Type B pancreatic cell (in vitro differentiated cells): ENCODE measurements at places on chromosomes 5 and 9. TPM values are rescaled to one million over a fixed set of nuclear protein-coding genes. Genes with fewer than 3 reads are reported as not detected.

GRCh38 chr5:111774525-111774924, 17.5 kb upstream of the NREP start:
- H3K36me3 ChIP-seq: no peaks in the 10 kb centered on the region
- DNase-seq: no peak
- no peaks in the 10 kb centered on the region for H3K27me3 ChIP-seq
- H3K4me1 ChIP-seq: peaks cover 40% of the 10 kb centered on the region
- H3K4me3 ChIP-seq: peak overlapping the region; percentile 12

GRCh38 chr9:33445389-33446239, 1.8 kb downstream of the AQP3 start:
- H3K27me3 ChIP-seq: peaks cover 25% of the 10 kb centered on the region
- peaks cover 26% of the 10 kb centered on the region for H3K4me1 ChIP-seq
- no peak for DNase-seq
- no peaks in the 10 kb centered on the region for H3K36me3 ChIP-seq

DNA sequence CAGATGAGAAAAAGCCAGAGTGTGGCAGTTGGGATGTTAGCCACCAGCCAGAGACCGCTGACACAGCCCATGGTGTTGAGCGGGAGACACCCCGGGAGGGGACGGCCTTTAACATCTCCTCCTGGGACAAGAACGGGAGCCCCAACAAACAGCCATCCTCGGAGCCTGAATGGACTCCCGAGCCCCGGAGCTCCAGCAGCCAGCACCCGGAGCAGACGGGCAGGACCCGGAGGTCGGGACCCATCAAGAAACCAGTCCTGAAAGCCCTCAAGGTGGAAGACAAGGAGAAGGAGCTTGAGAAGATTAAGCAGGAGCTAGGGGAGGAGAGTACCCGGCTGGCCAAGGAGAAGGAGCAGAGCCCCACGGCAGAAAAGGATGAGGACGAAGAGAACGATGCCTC, 28.0 kb upstream of the POMT1 start:
- peaks cover 37% of the 10 kb centered on the region for H3K36me3 ChIP-seq
- no peak overlapping the region for H3K27ac ChIP-seq
- H3K4me1 ChIP-seq: peaks cover 5% of the 10 kb centered on the region
- no peak overlapping the region for H3K4me3 ChIP-seq

GRCh38 chr9:6426117-6426516, 13.1 kb downstream of the UHRF2 start:
- DNase-seq: no peak
- peaks cover 25% of the 10 kb centered on the region for H3K4me1 ChIP-seq
- peaks cover 21% of the 10 kb centered on the region for H3K36me3 ChIP-seq
- no peak overlapping the region for H3K4me3 ChIP-seq

DNA sequence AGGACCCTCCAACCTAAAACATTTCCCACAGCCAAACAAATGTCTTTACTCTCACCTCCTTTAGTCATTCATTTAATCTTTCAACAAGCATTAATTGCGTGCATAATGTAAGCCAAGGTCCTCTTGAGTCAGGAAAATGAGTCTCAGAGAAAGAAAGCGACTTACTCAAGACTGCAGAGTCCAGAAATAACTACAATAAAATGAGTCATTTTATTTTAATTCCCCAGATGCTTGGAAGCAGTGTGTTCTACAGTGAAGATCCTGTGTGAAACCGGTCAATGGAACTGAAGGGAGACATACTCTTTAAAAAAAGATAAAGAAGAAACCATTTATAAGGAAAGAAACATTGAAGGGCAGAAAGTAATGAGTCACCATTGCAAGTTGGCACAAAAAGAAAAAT, 513.7 kb downstream of the CDK5RAP2 start:
- H3K27me3 ChIP-seq: peaks cover 3% of the 10 kb centered on the region
- H3K4me3 ChIP-seq: no peak overlapping the region
- H3K36me3 ChIP-seq: no peaks in the 10 kb centered on the region

- H3K4me1 ChIP-seq: peaks cover 21% of the 10 kb centered on the region
- no peak overlapping the region for H3K4me3 ChIP-seq
- no peaks in the 10 kb centered on the region for H3K27me3 ChIP-seq
- no peak overlapping the region for H3K27ac ChIP-seq
- peaks cover 4% of the 10 kb centered on the region for H3K36me3 ChIP-seq
These were observed 14.2 kb downstream of the LPCAT1 start for GRCh38 chr5:1509346-1510085.

DNA sequence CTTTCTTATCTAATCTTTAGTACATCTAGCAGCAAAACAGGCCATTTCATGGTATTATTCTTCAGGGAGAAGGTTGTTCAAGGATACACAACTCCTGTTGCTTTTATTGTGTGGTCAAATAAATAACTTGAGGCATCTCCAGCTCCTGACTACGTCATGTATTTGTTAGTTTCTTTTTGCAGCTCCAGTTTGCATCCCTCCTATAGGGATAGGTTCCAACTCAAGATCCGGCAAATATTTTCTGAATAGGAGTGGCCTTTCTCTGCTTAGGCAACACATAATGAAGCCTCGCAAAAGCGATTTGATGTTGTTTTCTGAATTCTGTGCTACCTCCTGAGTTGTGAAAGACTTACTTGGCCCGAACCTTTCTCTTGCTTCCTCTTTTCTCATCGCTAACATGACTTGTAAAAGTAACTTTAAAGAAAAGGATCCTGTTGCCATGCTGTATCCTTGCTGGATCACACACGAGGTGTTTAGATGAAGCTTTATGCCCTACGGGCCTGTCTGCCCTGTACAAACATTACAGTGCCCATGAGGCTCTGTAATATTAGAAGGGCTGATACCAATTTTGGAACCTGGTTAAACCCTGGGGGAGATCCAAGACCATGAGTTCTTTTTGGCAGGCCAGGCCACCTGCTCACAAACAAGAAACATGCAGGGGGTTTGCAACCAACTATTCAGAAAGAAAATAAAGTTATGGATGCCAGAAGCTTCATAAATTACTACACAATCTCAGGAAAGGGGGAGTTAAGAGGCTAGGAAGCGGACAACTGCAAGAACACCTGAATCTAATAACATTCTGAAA, 149.8 kb upstream of the FGF10 start:
- no peak overlapping the region for H3K27ac ChIP-seq
- H3K27me3 ChIP-seq: peaks cover 4% of the 10 kb centered on the region
- DNase-seq: no peak
- no peaks in the 10 kb centered on the region for H3K4me1 ChIP-seq
- no peaks in the 10 kb centered on the region for H3K36me3 ChIP-seq
- H3K4me3 ChIP-seq: no peak overlapping the region

GRCh38 chr5:40288800-40289485, 390.8 kb upstream of the PTGER4 start:
- no peaks in the 10 kb centered on the region for H3K27me3 ChIP-seq
- H3K4me1 ChIP-seq: no peaks in the 10 kb centered on the region
- no peak overlapping the region for H3K4me3 ChIP-seq
- H3K27ac ChIP-seq: no peak overlapping the region
- H3K36me3 ChIP-seq: no peaks in the 10 kb centered on the region

GRCh38 chr5:168390491-168390890, 95.8 kb upstream of the RARS1 start:
- H3K36me3 ChIP-seq: peaks cover 29% of the 10 kb centered on the region
- peak overlapping the region; percentile 68 for H3K27ac ChIP-seq
- no peak overlapping the region for H3K4me3 ChIP-seq

DNA sequence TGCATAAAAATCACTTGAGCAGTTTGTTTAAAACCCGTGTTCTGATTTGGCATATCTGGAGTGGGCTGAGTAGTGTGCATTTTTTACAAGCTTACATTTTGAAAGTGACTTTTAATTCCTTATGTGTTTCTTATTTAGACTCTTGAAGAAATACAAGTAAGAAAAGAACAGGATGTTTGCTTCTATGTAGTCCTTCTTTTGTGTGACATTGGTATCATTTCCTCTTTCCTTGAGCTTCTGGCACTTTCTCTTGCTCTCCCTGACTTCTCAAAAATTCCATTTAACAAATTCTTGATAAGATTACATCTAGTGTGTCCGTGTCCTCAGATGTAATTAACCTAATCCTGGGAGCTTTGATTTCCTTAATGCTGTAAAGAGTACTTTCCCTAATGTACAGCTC, 12.5 kb downstream of the GARNL3 start:
- H3K27ac ChIP-seq: no peak overlapping the region
- no peaks in the 10 kb centered on the region for H3K27me3 ChIP-seq
- H3K4me1 ChIP-seq: no peaks in the 10 kb centered on the region
- DNase-seq: no peak

DNA sequence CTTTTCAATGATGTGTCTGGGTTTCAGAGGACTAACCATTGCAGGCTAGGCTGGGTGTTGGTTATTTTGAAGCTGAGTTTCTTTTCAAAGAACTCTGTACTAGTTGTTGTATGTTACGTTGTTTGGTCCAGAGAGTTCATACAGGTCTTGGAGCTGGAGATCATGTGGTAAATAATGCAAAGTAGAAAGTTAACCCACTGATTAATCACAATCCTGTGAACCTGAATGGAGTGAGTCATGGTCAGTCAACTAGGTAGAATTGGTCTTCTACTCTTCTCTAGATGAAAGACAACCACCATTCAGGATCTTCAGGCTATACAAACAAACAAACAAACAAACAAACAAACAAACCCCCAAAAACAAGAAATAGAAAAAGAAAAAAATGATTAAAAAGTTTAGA, 388.9 kb upstream of the ACTBL2 start:
- H3K4me3 ChIP-seq: no peak overlapping the region
- H3K27ac ChIP-seq: no peak overlapping the region
- no peaks in the 10 kb centered on the region for H3K27me3 ChIP-seq
- no peaks in the 10 kb centered on the region for H3K36me3 ChIP-seq

DNA sequence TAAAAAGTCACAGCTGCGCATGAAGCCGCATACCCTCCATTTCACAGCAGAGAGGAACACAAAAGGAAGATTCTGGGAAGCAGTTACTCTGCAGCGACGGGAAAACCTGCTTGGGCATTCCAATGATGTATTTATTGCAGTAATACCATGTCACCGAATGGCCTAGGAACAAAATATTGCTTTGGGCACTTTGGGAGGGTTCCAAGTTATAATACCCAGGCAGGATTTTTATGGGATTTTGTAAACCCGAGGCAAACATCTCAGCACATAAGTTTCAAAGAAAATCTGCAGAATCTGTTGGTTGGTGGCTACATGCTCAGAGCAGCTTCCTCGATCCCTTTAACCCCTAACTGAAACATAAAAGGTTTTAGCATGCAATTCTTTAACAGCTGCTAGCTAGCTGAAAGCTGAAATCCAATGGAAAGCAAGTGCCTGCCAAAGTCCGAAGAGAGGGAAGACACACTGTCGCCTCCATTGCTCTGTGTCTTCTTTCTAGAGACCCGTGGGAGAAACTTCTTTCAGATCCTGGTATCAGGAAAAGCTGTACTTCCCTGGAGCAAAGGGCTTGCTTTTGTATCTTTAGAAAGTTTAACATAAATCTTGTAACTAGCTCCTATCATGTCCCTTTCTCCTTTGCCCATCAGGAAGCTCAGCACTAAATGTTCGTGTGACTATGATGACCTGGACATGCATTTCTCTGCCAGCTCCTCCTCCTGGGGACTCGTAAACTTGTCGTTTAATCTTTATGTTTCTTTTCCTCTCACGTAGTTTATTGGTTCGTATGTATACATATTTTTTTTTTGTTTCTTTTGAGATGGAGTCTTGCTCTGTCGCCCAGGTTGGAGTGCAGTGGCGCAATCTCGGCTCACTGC, 195.0 kb downstream of the MAPKAP1 start:
- H3K4me3 ChIP-seq: no peak overlapping the region
- DNase-seq: no peak
- no peak overlapping the region for H3K27ac ChIP-seq
- H3K36me3 ChIP-seq: peaks cover 3% of the 10 kb centered on the region
- no peaks in the 10 kb centered on the region for H3K27me3 ChIP-seq

- no peaks in the 10 kb centered on the region for H3K27me3 ChIP-seq
- no peak for DNase-seq
- no peaks in the 10 kb centered on the region for H3K4me1 ChIP-seq
- H3K4me3 ChIP-seq: no peak overlapping the region
These were observed 90.3 kb upstream of the OTULINL start for GRCh38 chr5:14491015-14491915.

GRCh38 chr9:88749420-88749819, 214.4 kb downstream of the NXNL2 start:
- no peaks in the 10 kb centered on the region for H3K36me3 ChIP-seq
- peaks cover 56% of the 10 kb centered on the region for H3K4me1 ChIP-seq
- DNase-seq: no peak
- H3K4me3 ChIP-seq: no peak overlapping the region

DNA sequence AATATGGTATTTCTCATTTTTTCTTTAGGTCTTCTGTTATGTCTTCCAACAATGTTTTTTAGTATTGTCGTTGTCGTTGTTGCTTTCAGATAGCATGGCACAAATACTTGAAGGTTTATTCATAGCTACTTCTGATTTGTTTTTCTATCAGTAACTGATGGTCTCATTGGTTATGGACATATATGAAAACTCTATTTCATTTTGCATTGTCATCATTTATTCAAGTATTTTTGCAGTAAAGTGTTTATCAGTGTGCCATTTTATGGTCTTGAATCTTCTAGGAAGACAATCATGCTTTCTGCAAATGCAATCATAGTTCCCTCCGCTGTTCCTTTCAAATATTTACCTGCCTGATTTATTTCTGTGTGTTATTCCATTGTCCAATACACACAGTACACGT, 44.0 kb upstream of the PRUNE2 start:
- no peaks in the 10 kb centered on the region for H3K36me3 ChIP-seq
- H3K4me3 ChIP-seq: no peak overlapping the region
- H3K27me3 ChIP-seq: peaks cover 7% of the 10 kb centered on the region
- no peak for DNase-seq
- no peaks in the 10 kb centered on the region for H3K4me1 ChIP-seq

DNA sequence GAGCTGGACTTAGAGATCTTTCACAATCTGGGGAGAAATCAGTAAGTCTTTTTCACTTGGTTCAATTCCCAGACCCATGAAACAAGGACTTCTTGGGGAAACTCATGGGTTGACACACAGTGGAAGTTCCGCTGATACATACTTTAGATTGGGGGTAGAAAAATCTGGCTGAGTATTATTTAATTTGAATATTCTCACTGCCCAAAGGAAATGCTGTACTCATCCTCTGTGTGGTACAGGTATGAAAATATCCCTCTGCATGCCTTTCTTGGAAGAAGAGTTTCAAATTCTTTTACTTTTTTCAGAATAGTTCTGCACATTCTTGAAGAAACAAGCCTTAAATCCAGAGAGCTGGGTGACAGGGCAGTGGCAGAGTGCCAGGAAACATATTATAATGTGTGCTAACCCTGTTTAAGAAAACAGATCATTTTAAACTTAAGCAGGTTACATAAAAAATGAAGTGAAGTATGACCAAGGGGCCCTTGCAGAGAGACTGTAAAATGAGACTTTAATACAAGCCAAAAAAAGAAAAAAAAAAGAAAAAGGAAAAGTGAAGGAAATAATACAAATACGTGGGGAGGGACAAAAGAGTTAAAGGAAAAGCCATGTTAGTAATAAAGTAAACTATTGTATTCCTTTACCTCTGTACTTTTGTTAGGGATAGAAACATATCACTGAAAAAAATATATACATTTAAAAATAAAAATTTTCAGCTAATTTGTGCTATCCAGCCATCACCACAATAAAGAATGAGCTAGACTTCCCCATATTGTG, 173.4 kb upstream of the NR3C1 start:
- H3K27ac ChIP-seq: peak overlapping the region; percentile 35
- peak overlapping the region; percentile 61 for H3K4me3 ChIP-seq
- no peak for DNase-seq
- H3K27me3 ChIP-seq: no peaks in the 10 kb centered on the region

Gene KCNV2
- total RNA-seq: not detected in 2 replicates

Gene SLC36A2
- total RNA-seq: not detected in 2 replicates

Gene CCNO
- total RNA-seq: 1.6 and 2.7 TPM in 2 replicates

Gene SPATA31D4
- total RNA-seq: not detected in 2 replicates

Gene SLC6A18
- 0.41 and 0.48 TPM in 2 replicates for total RNA-seq

Gene GABRA1
- 1.8 and 12.3 TPM in 2 replicates for total RNA-seq
